ENCODE measurements at places on chromosomes 6 and 20.

GRCh38 chr6:104050455-104050854, 809.3 kb downstream of the HACE1 start:
- H3K27ac ChIP-seq: no peak overlapping the region
- H3K36me3 ChIP-seq: no peaks in the 10 kb centered on the region
- H3K4me3 ChIP-seq: no peak overlapping the region
- no peak for DNase-seq
- no peaks in the 10 kb centered on the region for H3K27me3 ChIP-seq

- no peak overlapping the region for H3K4me3 ChIP-seq
- no peak overlapping the region for H3K27ac ChIP-seq
- no peaks in the 10 kb centered on the region for H3K36me3 ChIP-seq
- no peaks in the 10 kb centered on the region for H3K4me1 ChIP-seq
- no peak for DNase-seq
- no peaks in the 10 kb centered on the region for H3K27me3 ChIP-seq
These were observed 90.0 kb upstream of the MAFB start for GRCh38 chr20:40778894-40779496.

DNA sequence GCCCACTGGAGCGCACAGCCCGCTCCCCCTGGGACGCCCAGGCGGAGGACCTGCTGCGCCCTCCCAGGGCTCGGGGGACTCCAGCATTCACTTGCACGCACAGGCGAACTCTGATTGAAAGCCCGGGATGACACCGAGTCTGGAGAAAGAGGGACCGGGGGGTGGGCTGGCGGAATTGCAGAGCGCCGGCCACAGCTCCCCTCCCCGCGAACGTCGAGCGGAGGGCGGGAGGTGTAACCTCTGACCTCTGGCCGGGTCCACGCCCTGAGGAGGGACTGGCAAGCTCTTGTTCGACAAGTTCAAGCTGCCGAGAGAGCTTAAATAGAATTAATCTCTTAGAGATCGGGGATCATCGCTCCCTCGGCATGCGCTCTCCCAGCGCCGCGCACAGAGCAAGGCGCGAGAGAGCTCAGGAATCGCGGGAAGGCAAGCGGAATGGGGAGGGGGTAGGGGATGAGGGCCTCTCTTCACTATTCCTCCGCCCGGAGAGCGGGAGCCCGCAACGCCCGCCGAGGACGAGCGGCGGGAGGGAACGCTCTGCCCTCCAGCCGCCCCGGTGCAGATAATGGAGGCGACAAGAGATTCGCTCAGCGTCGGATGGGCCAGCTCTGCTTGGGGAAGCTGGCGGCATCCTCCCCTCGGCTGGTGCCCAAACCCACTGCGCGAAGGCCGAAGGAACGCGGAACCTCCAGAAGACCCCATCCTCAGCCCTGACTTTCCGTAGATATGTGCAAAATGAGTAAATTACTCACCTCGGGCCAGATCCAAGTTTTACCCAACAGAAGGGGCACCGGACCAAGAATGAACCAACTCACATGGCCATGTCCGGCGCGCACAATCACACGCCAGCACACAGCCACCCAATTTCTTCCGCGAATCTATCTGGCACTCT, 761 bp upstream of the NR2E1 start:
- DNase-seq: no peak
- H3K36me3 ChIP-seq: no peaks in the 10 kb centered on the region
- no peaks in the 10 kb centered on the region for H3K4me1 ChIP-seq
- peaks cover 2% of the 10 kb centered on the region for H3K27me3 ChIP-seq

DNA sequence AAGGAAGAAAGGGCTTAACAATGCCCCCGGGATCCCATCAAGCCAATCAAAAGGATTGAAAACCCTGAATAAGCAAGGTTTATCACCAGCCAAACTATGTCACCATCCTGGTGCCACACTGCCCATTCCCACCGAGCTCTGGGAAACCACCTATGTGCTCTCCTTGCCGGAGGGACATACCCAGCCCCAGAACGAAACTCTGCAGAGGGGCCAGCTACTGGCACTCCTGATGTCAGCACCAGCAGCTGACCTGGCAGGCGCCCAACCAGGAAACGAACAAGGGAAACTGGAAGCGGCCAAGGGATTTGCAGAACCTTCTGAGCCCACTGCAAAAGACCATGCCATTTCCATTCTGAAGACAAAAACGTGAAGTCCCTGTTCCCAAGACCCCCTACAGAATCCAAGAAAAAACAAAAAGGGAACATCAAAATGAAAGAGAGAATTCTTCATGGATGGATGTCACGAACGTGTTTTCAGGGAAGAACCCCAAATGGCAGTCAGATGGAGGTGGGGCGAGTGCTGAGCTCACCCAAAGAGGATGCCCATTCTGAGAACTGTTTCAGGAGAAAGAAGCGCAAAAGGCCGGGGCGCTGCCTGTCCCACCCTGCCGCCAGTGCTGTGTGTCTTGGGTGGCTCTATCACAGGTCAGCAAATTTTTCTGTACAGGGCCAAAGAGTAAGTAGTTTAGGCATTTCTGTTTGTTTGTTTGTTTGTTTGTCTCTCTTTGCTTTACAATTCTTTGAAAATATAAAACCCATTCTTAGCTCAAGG, 305.2 kb downstream of the ESR1 start:
- peak; percentile 92 for DNase-seq
- H3K27ac ChIP-seq: no peak overlapping the region
- H3K4me3 ChIP-seq: no peak overlapping the region
- H3K36me3 ChIP-seq: no peaks in the 10 kb centered on the region

DNA sequence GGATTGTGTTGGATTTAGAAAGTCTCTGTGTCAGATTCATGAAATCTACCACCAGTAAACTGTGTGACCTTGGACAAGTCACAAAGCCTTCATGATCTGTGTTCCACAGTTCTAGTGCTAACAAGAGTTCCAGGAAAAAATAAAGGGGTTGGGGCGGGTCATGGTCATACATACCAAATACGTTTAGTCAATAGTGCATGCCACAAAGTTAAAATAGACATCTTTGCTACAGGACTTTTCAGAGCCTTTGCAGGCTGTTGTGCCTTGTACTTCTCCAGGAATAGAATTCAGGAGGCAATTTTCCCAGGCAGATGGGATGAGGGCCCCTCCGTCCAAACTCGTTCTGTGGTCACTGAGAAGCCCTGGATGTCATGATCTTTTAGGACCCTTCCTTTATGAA, 127.2 kb downstream of the EYA2 start:
- no peaks in the 10 kb centered on the region for H3K27me3 ChIP-seq
- no peak for DNase-seq
- no peaks in the 10 kb centered on the region for H3K36me3 ChIP-seq
- no peak overlapping the region for H3K27ac ChIP-seq
- peaks cover 5% of the 10 kb centered on the region for H3K4me1 ChIP-seq

- no peaks in the 10 kb centered on the region for H3K4me1 ChIP-seq
- DNase-seq: no peak
- no peak overlapping the region for H3K27ac ChIP-seq
- no peaks in the 10 kb centered on the region for H3K36me3 ChIP-seq
These were observed 70.3 kb downstream of the MYLK4 start for GRCh38 chr6:2680264-2680922.

DNA sequence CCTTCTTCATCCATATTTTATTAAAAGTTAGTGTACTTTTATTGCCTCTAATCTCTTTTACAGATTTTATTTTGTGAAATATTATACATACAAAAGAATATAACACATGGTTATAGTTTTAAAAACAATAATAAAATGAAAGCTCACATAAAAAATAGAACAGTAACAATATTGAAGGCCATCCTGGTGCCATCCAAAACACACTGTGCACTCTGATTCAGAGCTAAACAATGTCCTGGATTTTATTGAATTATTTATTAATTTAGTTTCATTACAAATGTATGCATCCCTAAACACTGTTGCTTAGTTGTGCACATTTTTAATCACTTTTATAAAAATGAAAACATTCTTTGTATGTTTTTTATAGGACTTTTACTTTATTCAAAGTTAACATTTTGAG, 32.9 kb downstream of the RNF217 start:
- no peaks in the 10 kb centered on the region for H3K36me3 ChIP-seq
- no peak overlapping the region for H3K4me3 ChIP-seq
- no peaks in the 10 kb centered on the region for H3K27me3 ChIP-seq
- no peak overlapping the region for H3K27ac ChIP-seq
- DNase-seq: no peak

DNA sequence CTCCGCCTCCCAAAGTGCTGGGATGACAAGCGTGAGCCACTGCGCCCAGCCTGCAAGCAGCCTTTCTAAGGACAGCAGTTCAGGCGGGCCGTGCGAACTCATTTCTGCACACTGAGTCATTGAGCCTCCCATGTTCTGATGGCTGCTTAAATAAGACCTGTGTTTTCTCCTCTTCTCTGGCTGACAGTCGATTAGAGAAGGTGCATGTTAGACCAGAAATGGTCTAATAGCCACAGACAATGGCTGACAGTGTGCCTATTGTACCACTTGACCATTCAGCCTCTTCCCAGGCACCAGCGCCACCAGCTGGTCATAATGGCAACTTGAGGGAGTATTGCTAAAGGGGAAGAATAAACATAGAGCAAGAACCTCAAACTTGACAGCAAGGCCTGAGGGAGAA, 6.2 kb downstream of the CST11 start:
- H3K4me3 ChIP-seq: no peak overlapping the region
- H3K4me1 ChIP-seq: no peaks in the 10 kb centered on the region
- no peaks in the 10 kb centered on the region for H3K36me3 ChIP-seq
- no peaks in the 10 kb centered on the region for H3K27me3 ChIP-seq
- no peak overlapping the region for H3K27ac ChIP-seq

DNA sequence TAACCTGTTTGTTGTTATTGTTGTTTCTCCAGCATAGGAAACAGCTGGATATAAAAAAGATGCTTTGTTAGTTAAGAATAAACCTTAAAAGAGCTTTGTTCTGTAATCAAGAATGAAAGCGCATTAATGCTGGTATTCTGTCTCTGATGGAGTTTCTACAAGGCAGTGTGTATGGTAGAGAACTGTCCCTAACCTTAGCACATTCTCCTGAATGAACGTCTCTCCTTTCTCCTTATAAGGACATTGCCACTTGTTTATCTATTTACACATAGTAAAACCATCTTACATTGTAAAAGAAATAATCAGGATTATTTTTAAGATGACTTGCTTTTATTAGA, 33.8 kb upstream of the LCA5 start:
- H3K27me3 ChIP-seq: no peaks in the 10 kb centered on the region
- no peaks in the 10 kb centered on the region for H3K4me1 ChIP-seq
- no peak for DNase-seq

GRCh38 chr6:22468256-22468965, 101.0 kb upstream of the HDGFL1 start:
- H3K27me3 ChIP-seq: no peaks in the 10 kb centered on the region
- H3K4me3 ChIP-seq: no peak overlapping the region
- no peak for DNase-seq
- no peak overlapping the region for H3K27ac ChIP-seq

DNA sequence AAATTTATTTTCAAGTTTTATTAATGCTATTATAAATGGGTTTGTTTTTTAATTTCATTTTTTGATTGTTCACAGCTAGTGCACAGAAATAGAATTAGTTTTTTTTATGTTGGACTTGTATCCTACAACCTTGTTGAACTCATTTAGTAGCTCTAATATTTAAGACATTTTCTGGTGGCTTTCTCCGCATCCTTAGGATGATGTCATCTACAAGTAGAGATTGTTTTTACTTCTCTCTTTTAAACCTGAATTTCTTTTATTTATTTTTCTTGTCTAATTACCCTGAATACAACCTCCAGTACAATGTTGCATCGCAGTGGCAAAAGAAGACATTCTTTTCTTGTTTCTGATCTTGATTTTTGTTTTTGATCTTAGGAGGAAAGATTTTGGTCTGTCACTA, 142.6 kb upstream of the PRDM1 start:
- no peak overlapping the region for H3K27ac ChIP-seq
- DNase-seq: no peak
- H3K36me3 ChIP-seq: no peaks in the 10 kb centered on the region
- no peak overlapping the region for H3K4me3 ChIP-seq
- H3K4me1 ChIP-seq: no peaks in the 10 kb centered on the region

DNA sequence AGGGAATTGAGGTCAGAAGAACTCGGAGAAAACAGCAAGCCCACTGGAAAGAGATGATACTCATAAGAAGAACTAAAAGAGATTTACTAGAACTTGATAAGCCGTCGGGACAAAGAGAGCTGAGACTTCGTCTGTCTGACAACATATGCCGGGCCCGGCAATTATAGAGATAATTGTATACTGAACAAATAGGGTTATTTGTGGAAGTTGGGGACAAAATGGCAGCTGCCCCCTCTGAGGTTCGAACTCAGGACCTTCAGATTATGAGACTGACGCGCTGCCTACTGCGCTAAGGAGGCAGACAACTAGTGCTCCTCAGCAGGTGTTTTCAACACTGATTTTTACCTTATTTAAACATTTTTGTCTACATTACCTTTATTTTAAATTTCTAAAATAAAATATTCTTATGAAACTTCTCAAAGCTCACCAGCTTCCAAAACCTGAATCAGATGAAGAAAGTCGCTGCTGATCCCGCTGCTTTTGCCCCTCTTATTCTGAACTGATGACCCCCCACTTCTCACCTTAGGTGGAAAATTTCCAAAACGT, 29.3 kb upstream of the TRIM27 start:
- DNase-seq: no peak
- H3K27ac ChIP-seq: no peak overlapping the region
- H3K4me1 ChIP-seq: no peaks in the 10 kb centered on the region
- H3K36me3 ChIP-seq: no peaks in the 10 kb centered on the region
- H3K4me3 ChIP-seq: no peak overlapping the region

GRCh38 chr6:43895656-43896328, 125.8 kb downstream of the VEGFA start:
- no peaks in the 10 kb centered on the region for H3K4me1 ChIP-seq
- no peaks in the 10 kb centered on the region for H3K27me3 ChIP-seq
- H3K27ac ChIP-seq: no peak overlapping the region

GRCh38 chr20:19392344-19393130, 180.1 kb downstream of the SLC24A3 start:
- no peak overlapping the region for H3K4me3 ChIP-seq
- no peaks in the 10 kb centered on the region for H3K27me3 ChIP-seq
- H3K27ac ChIP-seq: no peak overlapping the region

GRCh38 chr20:32315891-32316290, 38.4 kb downstream of the KIF3B start:
- no peaks in the 10 kb centered on the region for H3K4me1 ChIP-seq
- no peak overlapping the region for H3K27ac ChIP-seq
- H3K27me3 ChIP-seq: no peaks in the 10 kb centered on the region
- no peak overlapping the region for H3K4me3 ChIP-seq
- peaks cover 1% of the 10 kb centered on the region for H3K36me3 ChIP-seq
- DNase-seq: no peak
